Right renal cortex interstitium (tissue), 3 donors: ENCODE measurements at places on chromosomes 12 and 14. TPM values are rescaled to one million over a fixed set of nuclear protein-coding genes. Genes with fewer than 3 reads are reported as not detected.

Gene TMCC3
- 48.3 TPM for polyA plus RNA-seq

Gene RNF34
- 45.5 TPM for polyA plus RNA-seq

GRCh38 chr12:58074259-58074658, 132.9 kb downstream of the ATP23 start:
- DNase-seq: no peak

- no peak for DNase-seq
Measured at GRCh38 chr12:120625557-120626419, 14.6 kb upstream of the CABP1 start.

GRCh38 chr14:99381688-99382060, 99.0 kb downstream of the SETD3 start:
- no peak for DNase-seq

- no peak for DNase-seq
Measured at GRCh38 chr14:93959239-93960107, 16.9 kb downstream of the ASB2 start.

DNA sequence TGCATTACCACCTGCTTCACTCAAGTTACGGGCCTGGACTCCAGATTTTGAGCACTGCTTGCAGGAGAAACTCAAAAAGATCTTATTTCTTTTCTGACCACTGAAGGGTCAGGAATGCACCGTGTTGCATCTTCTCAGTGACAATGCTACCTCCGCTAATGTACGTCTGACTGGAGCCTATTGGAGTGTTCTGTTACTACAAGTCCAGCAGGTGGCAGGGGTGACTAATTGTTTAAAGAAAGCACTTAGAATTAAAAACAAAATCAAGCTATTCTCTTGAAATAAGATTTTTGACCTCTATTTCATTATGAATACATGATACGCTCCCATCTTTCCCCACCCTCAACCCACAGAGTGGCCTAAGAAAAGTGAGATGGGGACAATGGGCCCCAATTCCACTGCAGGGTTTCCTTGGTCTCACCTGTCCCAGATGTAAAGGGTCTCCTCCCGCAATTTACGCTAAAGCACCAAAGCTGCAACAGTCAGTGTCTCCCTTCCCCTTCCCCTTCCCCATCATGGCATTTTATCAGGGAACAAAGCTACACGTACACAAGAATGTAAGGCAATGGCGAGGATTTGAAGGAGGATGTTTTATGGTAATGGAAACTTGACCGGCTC, 2.2 kb downstream of the TBPL2 start:
- no peak for DNase-seq
